ENCODE measurements at places on chromosomes 3 and 15.
A peak's percentile ranks its signal among the peaks of the same experiment; 100 is the strongest.

- peak; percentile 86 for DNase-seq
Measured at GRCh38 chr15:69317392-69317841, 18.7 kb downstream of the PAQR5 start.

DNA sequence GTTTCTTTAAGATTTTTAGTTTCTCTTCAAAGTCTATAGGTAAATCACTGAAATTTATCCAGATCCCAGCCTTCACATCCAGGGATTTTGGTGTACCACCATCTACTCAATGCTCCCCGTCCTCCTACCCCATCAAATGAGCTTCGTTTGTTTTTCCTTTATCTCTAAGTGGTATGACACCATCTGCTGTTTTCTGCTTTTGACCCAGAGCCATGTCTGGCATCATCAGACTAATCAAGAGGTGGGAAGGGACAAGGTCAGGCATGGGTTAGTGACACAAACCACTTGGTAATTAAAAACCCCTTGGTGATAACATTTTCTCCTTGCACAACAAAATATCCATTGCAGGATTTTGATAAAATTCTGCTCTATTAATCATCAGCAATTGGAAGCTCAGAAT lies 92.7 kb upstream of the GOLGA8J start:
- DNase-seq, result no peak

- no peak for DNase-seq
Measured at GRCh38 chr3:136018876-136019275, 53.3 kb downstream of the PPP2R3A start.

GRCh38 chr15:100082761-100083402 lies 258.9 kb downstream of the ADAMTS17 start:
- DNase-seq, result no peak

GRCh38 chr3:31094048-31094447 lies 199.6 kb upstream of the GADL1 start:
- DNase-seq, result peak; percentile 15

GRCh38 chr15:26773917-26774316 lies 1.1 kb upstream of the GABRB3 start:
- DNase-seq, result no peak

- no peak for DNase-seq
Measured at GRCh38 chr3:38173834-38174418, 8.6 kb downstream of the OXSR1 start.

DNA sequence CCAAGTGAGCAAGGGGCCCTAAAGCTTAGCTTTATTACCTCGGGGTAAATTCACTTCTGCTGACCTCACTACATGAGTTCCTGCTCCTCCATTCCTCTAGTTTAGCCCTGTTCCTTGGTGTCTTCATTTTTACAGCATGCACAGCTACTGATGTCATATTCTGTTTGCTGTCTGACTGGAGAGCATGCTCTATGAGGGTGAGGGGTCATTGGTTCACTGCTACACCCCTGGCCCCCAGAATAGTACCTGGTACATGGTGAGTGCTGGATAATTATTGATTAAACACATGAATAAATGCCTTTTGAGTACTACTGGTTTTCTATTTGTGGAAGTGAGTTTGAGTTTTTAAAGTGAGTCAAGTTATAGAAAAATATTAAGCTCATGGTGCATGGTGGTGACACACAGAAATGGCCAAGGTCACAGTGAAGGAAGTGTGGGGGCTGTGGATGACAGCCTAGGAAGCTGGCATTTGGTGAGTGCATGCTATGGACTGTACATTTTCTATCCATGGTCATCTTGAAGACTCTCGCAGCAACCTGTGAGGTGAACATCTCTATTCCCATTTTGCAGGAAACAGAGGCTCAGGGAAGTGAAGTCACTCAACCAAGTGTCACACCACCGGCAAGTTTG lies 34.0 kb downstream of the RPLP1 start:
- no peak for DNase-seq

DNA sequence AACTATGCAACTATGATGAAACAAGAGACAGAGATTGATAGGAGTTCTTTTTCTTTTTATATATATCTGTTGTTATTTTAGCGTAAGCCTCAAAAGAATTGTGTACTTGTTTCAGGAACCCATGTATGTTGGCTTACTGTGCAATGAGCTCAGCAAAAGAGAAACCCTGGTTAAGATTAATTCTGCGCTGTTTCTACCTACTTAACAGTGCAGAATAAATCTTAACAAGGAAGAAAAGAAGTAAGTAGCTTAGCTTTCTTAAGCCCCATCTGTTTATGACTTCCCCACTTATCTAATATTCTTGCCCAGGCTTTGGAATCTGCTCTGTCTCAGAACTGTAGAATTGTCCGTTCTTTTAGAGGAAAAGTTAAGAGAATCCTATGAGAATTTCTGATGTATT lies 27.4 kb downstream of the ECT2 start:
- no peak for DNase-seq

- DNase-seq, result no peak
Measured at GRCh38 chr3:80355144-80355543, 587.3 kb upstream of the ROBO1 start.

DNA sequence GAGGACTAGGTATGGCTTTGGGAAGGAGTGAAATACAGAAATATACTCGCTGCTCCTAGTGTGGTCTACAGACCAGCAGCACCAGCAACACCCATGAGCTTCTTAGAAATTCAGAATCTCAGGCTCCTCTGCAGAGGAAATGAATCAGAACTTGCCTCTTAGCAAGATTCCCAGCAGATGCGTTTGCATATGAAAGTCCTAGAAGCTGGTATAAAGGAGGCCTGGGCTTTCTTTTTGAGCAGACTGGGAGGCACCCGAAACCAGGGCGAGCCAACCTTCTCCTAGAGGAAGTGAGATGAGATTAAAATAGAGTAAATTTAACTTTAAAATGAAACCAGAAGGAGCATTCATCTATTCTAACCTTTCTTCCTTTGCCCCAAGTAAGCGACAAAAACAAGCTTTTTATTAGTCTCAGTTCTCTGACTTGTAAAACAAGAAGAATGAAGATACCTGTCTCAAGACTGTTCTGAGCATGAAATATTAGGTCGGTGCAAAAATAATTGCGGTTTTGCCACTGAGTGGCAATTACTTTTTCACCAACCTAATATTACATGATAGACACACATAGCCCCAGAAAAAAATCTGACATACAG lies 140.0 kb downstream of the PDZRN3 start:
- DNase-seq, result no peak

- DNase-seq, result no peak
Measured at GRCh38 chr3:111846717-111847116, 12.3 kb upstream of the PHLDB2 start.

DNA sequence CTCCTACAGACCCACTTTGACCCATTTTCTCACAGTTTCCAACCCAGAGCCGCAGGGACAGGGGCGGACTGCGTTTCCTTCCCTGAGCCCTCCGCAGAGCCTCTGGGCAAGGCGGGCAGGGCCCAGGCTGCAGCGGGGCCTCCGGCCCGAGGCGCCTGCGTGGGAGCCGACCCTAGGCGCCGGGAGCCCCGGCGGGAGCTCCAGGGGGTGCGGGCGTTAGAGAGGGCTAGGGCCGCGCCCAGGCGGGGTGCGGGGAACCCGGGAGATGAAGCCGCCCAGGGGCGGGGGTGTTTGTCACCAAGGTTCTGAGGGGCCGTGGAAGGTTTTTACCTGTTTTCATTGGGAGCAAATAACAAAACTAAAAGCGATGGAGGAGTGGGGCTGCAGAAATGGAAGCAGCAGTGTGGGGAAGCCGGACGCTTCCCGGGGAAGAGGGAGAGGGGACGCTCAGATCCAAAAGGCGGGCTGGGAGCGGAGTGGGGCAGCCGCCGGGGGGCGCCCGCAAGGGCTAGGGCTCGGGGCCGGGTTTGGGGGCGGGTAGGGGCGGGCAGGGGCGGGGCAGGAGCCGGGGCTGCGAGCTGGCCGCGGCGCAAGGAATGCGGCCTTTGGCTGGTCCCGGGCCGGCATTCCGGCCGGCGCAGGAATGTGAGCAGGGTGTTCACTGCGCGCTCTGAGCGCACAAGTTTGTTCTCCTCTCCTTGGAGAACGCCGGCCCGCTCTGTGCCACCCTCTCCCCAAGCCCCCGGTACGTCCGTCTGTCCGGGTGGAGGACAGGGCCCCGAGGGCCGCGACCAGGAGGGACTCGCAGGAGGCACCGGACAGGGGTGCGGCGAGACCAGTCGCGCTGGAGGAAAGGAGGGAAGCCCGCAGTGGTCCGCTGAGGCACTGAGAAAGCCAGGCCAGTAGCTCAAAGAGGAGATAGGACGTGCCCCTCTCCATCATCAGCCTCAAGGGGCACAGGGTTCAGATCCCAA lies 61.1 kb downstream of the AMOTL2 start:
- peak; percentile 69 for DNase-seq

- no peak for DNase-seq
Measured at GRCh38 chr3:57818772-57819171, 62.7 kb downstream of the SLMAP start.

DNA sequence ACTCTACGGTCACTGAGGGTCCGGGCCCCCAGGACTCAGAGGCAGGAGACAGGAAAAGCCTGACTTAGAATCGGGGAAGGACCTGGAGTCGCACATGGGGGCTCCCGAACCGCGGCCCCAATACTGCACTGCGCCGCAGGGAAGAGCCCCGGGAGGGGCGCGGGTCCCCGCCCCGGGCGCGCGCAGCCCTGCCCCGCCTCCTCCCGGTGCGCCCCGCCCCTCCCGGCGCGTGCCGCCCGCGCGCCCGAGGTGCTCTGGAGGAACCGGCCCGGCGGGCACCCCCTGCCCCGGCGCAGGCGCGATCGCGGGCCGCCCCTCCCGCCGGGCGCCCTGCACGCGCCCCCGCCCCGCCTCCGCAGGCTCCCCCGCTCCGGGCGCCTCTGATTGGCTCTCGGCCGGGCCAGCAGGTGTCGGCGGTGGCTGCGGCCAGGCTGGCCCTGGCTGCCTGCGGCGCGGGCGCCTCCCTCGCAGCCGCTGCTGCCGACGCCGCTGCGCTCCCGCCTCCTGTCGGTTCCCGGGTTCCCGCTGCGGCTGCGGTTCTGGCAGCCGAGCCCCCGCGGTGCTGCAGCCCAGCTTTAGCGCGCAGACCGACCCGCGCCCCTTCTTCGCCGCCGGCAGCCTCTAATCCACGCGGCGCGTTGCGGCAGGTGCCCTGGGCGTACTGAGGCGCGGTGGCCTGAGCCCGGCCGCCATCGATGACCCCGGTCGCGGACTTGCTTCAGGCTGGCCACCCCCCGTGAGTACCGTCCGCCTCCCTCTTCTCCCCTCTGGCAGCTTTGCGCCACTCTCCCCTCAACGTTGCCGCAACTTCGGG lies at the start of gene MYRIP:
MYRIP (plus strand) TSS at position 429 of the 814 bp plus-strand sequence. CDS start 91,208 bp downstream, outside the sequence.
- peak; percentile 67 for DNase-seq

GRCh38 chr3:177538750-177539730 lies 341.8 kb upstream of the TBL1XR1 start:
- DNase-seq, result peak; percentile 55

GRCh38 chr15:90083954-90084607 lies 18.2 kb downstream of the IDH2 start:
- DNase-seq, result no peak

GRCh38 chr15:74384566-74384880 lies 17.1 kb upstream of the CYP11A1 start:
- DNase-seq, result no peak

DNA sequence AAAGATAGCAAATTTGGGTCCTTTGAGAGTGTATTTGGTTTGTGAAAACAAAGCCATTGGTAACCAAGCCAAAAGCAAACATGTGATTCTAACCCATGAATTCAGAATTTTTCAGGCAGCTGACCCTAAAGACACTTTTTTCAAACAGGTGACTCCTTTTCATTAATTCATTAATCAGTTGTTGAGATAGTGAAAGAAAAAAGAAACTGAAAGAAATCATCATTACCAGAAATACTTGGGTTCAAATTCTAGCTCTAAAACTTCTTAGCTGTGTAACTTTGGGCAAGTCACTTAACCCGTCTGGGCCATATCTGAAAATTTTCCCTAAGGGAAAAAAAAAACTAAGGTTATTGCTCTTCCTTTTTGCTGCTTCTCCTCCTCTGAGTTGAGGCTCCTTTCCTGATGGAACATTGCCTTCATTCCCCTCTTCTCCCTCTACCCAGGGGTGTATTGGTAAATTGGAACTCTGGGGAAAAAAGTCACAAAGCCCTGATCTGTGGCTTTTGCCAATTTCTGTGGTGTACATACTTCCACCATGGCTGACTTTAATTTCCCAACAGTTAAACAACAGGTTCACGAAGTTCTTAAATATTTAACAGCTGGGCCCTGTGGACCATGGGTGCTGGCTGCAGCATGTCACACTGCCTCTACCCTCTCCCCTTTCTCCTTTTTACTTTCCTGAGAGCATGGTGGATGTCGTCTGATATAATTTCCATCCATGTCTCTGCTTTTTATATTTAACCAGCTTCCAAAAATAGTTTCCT lies 120.3 kb downstream of the ASB7 start:
- DNase-seq, result no peak
